ENCODE measurements at places on chromosomes 16 and 17.

GRCh38 chr17:79806863-79807720 is 10.2 kb upstream of the CBX8 start:
- DNase-seq, result no peak

DNA sequence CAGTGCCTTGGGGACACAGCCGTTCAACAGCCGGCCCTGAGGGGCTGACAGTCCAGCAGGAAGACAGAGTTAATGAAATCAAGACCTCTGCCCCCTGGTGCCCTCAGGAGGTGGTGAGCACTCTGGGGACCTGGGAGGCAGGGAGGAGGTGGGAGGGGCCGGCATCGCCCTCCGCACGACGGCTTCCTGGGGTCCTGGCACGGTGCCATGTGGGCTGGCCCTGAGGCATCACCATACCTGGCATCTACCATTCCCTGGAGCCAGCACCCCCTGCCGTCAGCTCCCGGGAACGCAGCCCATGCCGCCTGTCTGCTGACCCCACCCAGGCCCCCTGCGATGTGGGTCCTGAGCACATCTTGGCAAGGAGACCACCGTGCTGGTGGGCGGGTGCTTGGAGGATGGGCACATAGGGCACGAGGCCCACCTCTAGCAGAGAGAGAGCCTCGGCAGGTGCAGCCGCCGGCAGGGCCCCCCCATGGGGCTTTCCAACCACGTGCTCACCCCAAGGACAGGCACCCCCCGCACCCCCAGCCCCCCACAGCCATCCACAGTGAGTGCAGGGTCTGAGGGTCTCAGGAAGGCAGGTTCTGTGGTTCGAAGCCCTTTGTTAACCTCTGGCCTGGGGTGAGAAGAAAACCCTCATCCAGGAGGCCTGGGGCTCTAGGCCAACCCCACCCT is 52.5 kb downstream of the ZFPM1 start:
- no peak for DNase-seq

DNA sequence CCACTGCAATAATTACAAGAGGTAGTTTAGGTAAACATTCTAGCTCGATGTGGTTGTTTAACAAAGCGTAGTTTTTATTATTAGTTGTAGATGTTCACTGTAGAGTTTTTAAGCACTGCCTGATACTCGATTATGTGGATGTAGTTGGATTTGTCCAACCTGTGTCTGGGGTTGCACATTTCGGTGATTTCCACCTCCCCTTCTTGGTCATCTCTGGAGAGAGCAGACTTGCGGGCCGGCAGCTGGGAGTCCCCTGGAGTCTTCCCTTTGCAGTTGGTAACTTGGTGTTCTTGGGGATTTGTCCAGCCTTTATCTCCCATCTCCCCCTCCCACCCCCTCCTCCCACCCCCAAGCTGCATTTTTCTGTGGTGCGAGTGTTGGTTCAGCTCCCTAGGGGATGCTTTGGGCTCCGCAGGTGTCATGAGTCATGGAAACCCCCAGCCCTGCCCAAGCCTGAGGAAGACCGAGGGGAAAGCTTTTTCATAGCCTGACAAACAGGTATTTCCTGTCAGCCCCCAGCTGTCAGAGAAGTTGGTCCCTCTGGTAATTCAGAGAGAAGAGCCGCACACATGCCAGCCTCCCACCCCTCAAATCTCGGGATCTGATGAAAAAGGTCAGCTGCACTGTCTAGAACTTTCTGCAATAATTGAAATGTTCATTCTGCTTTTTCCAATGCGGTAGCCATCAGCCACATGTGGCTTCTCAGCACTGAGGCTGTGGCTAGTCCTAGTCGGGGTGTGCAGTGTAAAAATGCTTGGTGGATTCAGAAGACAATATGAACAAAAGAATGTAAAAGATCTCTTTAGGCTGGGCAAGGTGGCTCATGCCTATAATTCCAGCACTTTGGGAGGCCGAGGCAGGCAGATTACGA is 50.3 kb downstream of the KSR1 start:
- DNase-seq, result no peak

- DNase-seq, result no peak
Observed at GRCh38 chr16:80962879-80963278, 43.8 kb downstream of the CMC2 start.

- DNase-seq, result no peak
Observed at GRCh38 chr17:44069974-44070454, 521 bp upstream of the G6PC3 start.

GRCh38 chr17:67441052-67441895 is 64.2 kb downstream of the PITPNC1 start:
- no peak for DNase-seq

Data from vagina (tissue), 2 donors.